Frontal cortex (tissue), 4 donors: ENCODE measurements at places on chromosomes 12 and 14. TPM values are rescaled to one million over a fixed set of nuclear protein-coding genes. Genes with fewer than 3 reads are reported as not detected.

DNA sequence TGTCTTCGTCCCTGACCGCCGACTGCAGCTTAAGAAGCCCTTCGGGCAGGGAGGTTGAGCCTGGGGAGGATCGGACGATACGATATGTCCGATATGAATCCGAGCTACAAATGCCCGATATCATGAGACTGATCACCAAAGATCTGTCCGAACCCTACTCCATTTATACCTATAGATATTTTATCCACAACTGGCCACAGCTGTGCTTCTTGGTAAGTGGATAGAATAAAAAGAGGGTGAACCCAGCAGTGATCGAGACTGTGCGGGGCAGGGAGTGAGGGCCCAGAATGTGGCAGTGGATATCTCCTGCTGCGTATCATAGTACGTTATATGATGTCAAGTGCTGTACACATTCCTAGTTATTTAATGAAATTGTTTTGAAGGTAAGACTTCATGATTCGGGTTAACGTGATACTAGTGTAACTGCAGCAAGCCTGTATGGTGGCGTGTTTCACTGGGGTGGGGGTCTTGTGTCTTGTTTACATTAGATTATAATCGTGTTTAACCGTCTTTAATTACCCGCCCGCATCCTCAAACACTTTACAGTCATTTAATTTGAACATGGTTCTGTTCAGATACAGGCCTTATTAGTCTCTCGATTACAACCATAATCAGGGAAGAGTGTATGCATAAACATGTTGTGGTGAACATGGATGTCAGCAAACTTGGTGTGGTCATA, 1.3 kb downstream of the NAA30 start:
- no peak for DNase-seq

AMDHD1 gene
- total RNA-seq, result 0.82 TPM

PTCSC3 gene
- not detected for total RNA-seq

FAM186B gene
- total RNA-seq, result 0.41 TPM

DNA sequence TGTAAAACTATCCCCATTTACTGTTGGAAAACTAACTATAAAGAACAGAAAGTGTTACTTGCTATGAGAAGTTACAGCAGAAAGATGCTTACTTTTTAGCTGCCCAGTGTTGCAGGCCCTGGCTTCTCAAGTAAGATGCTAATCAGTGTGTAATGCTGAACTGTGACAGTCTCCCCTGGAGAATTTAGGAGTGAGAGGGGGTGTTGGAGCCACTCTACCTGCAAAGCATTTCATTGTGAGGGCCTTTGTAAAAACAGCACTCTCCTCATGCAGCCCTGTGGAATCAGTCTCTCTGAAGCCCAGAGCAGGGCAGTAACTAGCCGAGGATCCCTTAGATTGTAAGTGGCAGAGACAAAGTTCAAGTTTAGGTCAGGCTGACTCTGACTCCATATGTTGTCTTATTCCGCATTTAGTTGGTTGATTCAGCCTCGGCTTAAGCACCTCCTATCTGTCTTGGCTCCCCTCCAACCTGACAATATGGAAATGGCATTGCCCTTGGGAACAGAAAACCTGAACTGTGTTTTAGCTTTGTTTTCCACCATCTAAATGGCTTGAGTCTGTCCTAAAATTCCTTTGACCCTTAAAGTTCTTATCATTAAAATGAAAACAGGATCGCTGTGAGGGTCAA, 141.3 kb downstream of the PRKCH start:
- no peak for DNase-seq

- no peak for DNase-seq
These were observed 187.7 kb upstream of the DCN start for GRCh38 chr12:91370086-91370868.

- DNase-seq, result no peak
These were observed 22.8 kb downstream of the CPM start for GRCh38 chr12:68910128-68910527.

RERG gene
- 1.6 TPM for total RNA-seq

KRT71 gene
- total RNA-seq, result not detected
